Fibroblast of upper back skin (primary cell): ENCODE measurements at places on chromosomes 4 and X.

- no peak for DNase-seq
Measured at GRCh38 chr4:88022289-88022688, 14.9 kb downstream of the PKD2 start.

- DNase-seq = peak; percentile 82
Measured at GRCh38 chrX:134932528-134933217, 58.1 kb upstream of the SMIM10 start.

DNA sequence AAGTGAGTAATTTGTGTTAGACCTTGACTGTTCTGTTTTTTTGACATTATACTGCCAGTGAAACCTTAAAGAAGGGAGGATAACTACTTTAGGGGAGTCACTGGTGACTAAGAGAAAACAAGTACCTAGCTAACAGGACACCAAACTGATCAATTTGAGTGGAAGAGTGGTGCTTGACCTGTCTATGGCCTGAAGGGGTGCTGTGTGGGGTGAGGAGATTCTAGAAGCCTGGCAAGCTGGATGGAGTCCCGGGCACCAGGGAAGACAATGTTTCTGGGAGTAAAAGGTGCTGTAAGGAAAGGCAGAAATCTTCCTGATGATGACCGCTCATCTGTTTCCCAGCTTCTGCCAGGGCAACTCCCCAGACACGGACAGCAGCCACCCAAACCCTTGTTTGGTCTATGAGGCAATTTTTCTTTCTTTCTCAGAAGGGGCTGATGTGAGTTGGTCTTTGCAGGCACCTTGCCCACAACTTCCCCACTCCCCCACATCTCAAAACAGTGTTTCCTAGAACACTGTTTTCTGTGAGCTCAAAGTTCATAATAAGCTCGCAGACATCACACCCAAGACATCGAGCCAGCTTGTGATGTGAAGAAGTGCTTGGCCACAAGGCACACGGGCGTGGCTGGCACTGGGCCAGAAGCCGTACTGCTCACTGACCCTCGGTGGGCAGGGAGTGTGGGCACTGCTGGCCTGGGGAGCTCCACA, 4.6 kb downstream of the TXK start:
- DNase-seq = no peak

DNA sequence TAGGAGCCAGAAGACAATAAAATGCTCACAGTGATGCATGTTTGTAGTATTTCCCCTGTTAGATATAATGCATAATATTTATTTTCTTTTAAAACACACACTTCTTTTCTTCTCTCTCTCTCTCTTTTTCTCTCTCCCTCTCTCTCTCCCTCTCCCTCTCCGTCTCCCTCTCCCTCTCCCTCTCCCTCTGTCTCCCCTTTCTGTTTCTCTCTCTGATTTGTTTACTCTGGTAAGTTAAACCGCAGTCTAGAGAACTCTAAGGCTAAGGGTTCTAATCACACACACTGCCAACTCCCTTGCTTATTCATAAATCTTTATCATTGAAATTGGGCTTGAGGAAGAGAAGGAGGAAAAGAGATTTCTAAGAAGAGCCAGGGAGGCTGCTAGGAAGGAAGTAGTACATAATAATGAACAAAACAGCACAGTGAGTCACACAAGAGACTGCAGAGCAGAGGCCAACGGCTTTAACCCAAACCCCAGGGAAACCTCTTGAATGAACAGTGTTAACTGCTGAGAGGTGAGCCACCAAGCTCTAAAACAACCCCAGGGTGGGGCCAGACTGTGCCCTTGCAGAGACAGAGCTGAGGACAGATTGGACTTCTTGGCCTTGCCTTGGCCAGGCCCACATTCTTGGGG, 9.1 kb upstream of the PHOX2B start:
- no peak for DNase-seq

DNA sequence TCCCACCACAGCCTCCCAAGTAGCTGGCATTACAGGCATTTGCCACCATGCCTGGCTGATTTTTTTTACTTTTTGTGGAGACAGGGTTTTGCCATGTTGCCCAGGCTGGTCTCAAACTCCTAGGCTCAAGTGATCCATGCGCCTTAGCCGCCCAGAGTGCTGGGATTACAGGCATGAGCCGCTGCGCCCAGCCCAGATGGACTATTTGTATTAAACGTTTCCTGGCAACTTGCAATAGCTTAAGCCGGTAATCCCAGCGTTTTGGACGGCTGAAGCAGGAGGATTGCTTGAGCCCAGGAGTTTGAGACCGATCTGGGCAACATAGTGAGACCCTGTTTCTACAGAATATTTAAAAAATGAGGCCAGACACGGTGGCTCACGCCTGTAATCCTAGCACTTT, 18.4 kb downstream of the UBE2K start:
- DNase-seq = no peak

DNA sequence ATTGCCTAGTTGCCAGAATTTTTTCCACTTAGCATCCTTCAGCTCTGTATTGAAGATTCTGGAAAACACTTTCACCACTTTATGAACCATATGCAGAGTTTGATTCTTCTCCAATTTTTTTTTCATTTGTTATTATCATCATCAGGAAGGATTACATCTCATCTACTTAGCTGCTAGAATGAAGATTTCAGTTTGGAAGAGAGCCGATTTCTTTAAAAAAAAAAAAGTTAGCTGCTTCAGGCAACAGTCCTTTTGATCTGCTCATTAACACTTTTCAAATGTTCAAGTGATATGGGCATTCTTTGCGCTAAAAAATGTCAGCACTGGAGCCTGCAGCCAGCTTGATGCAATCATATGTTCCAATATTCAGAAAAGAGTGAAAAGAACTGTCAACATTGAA, 76.2 kb downstream of the ANTXR2 start:
- DNase-seq = no peak

DNA sequence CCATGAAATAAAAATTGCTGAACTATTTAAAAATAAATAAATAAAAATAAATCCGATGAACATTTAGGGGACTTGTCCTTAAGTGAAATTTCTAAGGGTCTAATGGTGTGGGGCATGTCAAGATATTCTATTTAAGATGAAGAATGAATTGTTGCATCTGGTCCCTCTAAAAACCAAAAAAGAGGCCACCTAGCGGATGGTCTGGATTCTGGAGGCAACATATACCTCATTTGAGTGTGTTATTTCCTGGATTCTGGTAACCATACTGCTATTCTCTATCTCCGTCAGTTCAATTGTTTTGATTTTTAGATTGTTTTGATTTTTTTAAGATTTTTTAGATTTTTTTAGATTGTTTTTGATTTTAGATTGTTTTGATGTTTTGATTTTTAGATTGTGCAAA, 28.3 kb downstream of the AGTR2 start:
- no peak for DNase-seq

GRCh38 chrX:40637687-40638086, 9.7 kb downstream of the CXorf38 start:
- no peak for DNase-seq

- no peak for DNase-seq
Measured at GRCh38 chr4:113270520-113271319, 221.3 kb downstream of the ANK2 start.

- DNase-seq = peak; percentile 66
Measured at GRCh38 chrX:119273420-119274192, 37.5 kb downstream of the PGRMC1 start.

- DNase-seq = no peak
Measured at GRCh38 chrX:140521393-140521792, 16.5 kb upstream of the SOX3 start.

- no peak for DNase-seq
Measured at GRCh38 chrX:86137071-86137470, 11.2 kb upstream of the DACH2 start.

DNA sequence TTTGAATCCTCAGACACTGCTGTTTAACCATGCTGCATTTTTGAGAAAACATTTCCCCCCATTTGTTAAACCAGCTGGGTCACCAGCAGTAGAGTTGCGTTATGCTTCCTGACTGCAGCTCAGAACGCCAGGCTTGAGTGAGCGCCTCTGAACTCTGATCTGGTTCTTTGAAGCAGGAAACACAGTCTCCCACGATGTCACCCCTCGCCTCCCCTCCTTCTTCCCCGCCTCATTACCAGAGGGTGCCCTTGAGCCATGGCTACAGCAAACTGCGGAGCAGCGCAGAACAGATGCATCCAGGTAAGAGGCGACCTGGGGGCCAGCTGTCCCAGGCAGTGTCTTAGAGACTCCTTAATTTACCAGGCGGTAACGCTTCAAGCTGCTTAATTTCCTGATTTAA, 78.4 kb downstream of the REPS2 start:
- DNase-seq = no peak

DNA sequence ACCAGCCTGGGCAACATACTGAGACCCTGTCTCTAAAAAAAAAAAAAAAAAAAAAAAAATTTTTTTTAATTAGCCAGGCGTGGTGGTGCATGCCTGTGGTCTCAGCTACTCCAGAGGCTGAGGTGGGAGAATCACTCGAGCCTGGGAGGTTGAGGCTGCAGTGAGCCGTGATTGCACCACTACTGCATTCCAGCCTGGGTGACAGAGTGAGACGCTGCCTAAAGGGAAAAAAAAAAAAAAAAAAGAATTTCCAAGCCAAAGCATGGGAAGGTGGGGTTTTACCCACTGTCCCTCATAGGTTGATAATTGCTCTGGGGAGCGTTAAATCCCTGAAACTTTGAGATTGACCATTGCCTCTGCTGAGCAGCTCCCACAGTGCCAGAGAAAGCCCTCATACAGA, 427.5 kb downstream of the BCOR start:
- peak; percentile 77 for DNase-seq

GRCh38 chrX:109958266-109958665, 44.6 kb upstream of the TMEM164 start:
- no peak for DNase-seq

GRCh38 chr4:1487761-1488160, 81.5 kb upstream of the NKX1-1 start:
- no peak for DNase-seq

GRCh38 chrX:10265775-10266174, 109.0 kb downstream of the CLCN4 start:
- DNase-seq = no peak

- DNase-seq = no peak
Measured at GRCh38 chr4:10587697-10588096, 96.9 kb downstream of the CLNK start.

DNA sequence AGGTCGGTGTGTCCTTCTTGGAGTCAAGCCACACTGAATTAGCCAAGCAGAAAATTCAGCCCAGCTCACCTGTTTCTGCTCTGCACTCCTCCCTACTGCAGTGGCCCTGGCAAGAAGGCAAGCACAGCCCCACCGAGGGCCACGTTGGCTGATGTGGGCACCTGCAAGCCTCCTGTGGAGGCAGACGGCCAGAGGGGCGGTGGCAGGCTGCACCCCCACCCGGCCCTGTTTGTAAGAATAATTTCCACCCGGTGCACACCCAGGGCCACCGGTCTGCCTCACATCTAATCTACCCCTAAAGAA, 18.8 kb downstream of the PPP2R2C start:
- no peak for DNase-seq

DNA sequence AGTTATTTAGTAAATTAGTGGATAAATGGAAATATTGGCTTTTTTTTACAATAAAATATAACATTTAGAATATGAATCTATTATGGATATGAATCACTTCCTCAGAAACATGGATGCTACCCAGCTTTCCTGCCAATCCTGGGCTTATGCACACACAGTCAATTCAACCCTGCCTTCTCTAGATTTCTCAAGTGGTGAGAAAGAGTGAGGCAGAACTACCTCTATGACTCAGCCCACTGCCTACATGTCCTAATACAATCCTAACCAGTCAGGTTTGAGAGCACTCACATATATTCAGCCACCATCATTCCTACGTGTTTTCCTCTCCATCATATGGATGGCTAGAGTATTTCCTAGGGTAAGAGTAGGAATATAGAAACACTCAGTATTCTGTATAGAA, 91.1 kb upstream of the ANKRD50 start:
- DNase-seq = peak; percentile 24

GRCh38 chr4:60461551-60461950, 738.6 kb upstream of the ADGRL3 start:
- no peak for DNase-seq

GRCh38 chr4:71247706-71248105, 91.1 kb upstream of the SLC4A4 start:
- DNase-seq = no peak

- DNase-seq = peak; percentile 84
Measured at GRCh38 chrX:16589211-16589610, 60.7 kb upstream of the S100G start.

DNA sequence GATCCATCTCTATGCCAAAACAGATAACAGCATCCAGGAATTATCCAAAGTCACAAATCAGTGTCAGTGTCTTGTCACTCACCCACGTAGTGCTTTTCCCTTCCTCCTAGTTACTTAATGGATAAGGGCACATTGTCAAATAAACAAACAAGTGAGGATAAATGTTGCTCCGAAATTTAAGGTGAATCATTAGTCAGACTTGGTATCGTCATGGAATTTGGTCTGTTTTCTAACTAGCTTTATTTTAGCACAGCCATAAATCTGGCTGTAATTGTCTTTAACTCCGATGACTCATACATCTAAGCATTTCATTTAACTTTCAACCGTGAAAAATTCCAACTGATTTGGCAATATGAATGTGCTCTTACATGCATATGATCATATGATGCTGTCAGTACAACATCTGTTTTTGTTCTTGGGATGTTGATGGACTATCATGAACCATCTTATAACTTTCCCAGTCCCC, 83.3 kb downstream of the SNCA start:
- DNase-seq = peak; percentile 99

- DNase-seq = no peak
Measured at GRCh38 chrX:134023851-134024281, 38.5 kb upstream of the GPC3 start.

DNA sequence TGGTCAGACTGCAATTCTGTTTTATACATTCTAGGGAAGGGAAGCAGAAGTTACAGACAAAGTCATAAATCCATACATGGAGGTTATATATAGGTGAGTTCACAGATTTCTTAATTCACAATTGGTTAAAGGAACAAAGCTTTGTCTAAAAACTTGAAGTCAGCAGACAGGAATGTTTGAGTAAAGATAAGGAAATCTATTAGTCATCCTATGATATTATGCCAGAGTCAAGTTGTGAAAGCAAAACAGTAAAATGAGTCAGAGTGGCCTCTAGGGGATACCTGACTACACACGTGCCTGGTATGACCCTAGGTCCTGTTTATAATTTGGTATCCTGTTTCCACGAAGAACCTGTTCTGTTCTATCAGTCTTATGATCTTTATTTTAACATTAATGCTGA, 31.5 kb downstream of the ACTRT1 start:
- DNase-seq = peak; percentile 12

DNA sequence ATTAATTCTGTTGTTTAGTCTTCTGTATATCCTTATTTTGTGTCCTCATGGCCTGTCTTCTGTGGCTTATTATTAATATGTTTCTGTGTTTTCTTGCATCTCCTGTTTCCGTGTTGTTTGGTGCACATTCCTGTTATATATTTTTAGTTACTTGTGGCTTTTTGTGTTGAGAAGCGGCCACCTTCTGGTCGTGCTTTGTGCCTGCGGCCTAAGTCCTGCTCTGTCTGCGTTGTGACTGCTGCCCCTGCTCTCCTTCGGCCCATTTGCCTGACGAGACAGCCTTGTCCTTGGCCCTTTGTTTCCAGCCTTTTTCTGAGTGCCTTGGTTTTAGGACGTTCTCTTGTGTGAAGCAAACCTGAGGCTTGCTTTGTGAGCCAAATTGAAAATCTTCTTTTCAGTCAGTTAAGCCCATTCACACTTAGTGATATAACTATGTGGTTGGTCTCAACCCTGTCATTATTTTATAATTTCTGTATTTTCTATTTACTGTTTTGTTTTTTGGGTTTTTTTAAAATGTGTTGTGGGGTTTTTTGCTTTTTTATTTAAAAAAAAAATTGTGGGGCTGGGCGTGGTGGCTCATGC, 43.8 kb downstream of the TNIP2 start:
- DNase-seq = peak; percentile 7
